ENCODE measurements at places on chromosomes 3 and 15.

DNA sequence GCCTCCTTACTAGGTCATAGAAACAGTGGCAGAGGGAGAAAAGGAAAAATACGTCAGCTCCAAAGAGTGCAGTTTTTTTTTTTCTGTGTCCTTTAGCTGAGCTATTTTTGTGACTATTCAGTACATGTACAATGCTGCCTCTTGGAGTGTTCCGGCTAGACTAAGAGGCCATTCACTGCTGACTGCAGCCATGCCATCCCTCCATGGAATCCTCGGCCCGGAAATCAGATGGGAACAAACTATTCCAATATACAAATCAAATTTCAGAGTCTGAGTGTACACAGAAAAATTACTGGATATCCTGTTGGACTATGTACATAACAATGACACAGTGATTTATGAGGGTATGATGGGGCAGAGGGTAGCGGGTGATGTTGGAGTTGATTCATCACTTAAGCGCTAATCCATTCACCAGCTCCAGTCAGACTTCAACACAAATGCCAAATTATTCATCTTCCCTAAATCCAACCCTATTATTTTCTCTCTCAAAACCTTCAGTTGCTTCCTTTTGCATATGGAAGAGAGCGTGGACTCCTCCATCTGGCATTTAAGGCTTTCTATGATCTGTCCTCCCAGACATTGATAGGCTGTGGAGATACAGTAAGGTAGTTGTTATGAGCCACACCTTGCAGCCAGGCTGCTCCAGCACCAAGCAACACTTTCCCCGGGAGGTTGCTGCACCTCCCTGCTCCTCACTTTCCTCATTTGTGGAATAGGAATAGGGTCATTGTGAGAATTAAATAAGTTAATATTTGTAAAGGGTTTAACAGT is 109.1 kb downstream of the LPP start:
- DNase-seq: no peak

DNA sequence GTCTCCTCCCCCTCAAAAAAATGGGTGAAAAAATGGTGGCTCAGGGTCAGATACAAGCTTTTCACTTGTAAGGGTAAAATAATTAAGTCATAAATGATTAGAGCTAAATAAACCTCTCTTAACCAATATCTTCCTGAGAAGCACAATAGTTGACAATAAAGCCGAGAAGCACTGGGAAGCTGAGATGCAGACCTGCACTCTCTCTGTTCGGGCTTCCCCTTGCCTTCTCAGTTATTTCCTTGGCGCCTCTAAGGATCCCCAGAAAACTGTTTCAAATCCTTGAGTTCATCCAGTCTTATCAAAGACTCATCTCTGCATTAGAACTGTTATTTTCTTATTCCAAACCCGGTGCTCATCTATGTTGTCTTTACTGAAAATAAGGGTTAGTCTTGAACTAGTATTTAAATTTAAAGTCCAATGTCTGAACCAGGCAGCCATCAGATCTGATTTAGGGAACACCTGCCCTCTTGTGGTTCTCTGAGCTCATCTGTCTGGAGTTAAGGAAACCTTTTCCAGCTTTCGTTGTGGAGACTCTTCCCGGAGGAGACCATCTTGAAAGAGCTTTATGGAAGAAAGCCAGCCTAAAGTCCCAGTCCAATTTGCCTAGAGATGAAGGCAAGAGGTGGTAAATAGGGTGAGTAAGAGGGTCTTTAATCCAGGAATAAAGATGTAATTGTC is 256.4 kb upstream of the MCTP2 start:
- DNase-seq: peak; percentile 53

DNA sequence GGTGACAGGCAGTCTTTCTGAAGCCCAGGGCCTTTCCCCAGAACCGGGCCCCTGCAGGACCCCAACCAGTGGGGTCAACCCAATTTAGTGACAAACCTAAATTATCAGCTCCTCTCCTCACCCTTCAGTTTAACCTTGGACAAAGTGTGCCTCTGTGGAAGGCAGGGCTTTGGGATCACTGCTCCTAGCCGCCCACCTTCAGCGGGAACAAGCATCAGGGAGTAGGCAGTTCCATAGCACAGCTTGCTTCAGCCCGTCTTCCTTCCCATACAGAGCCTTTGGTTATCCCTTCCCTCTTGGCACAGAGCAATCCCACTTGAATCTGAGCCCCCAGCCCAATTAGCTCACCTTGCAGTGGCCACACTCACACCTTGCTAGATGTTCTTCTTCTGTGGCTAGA is 5.3 kb upstream of the AP3B2 start:
- DNase-seq: no peak

DNA sequence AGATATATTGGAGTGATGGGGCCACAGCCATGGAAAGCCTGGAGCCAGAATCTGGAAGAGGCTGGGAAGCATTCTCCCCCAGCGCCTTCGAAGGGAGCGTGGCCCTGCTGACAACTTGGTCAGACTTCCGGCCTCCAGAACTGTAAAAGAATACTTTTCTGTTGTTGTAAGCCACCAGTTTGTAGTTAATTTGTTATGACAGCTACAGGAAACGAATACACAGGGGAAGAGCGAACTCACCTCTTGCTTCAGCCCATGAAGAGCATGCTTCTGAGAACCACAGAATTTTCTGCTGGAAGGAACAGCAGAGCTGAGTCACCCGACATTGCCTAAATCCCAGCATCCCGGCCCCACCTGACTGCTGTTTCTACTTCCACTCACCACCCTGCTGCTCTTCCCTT is 501.7 kb downstream of the SHQ1 start:
- no peak for DNase-seq

Measured in NCI-H748 treated with DMSO at 0.1 percent for 48 hours (cell line).